Testis (tissue), 5 donors: ENCODE measurements at places on chromosomes 3 and 15. TPM values are rescaled to one million over a fixed set of nuclear protein-coding genes. Genes with fewer than 3 reads are reported as not detected.
A peak's percentile ranks its signal among the peaks of the same experiment; 100 is the strongest.

Gene RTP3
- polyA plus RNA-seq = 2.0 TPM

Gene LIPC
- polyA plus RNA-seq = 0.37 TPM

DNA sequence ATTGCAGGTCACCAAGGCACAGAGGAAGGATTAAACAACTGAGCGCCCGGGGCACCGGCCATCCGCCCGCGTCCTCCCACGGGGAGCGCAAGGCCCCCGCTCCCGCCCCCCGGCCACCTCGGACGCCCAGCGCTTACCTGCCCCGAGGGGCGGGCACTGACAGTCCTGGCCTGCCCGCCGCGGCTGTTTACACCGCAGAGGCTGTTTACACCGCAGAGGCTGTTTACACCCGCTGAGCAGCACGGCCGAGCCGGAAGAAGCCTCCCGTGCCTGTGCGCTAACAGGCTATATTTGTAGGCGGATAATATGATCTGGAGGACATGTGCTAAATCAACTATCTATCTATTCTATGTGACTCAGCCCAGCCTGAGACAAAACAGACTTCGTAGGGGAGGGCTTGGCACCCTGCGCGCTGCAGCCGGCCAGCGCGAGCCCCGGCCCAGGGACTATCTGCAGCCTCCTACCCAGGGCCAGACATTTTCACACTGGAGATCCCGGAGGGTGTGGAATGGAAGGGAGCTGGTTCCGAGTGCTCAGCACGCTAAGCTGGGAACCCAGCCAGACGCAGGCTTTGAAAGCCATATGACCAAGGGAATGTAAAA, at the start of gene LRRC2:
Gene LRRC2, minus strand, starts transcription at position 263 of the 602 bp plus-strand sequence. CDS start 14,711 bp downstream, outside the sequence.
- peak; percentile 26 for DNase-seq

DNA sequence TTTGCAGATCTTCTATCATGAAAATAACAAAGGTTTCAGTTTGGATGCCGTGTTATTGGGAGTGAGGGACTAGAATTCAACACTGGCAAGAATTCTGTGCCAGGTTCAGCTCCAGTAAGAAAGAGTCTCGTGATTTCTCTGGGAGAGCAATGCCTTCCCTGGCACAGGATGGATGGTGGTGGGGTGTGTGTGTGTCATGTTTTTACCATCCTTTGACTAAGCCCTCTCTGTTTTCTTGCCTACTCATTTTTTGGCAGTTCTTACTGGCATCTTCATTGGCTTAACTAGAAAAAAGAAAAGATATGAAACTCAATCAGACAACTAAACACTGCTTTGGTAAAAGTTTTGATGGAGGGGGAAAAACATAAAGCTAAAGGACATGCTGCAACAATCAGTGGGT, 86.6 kb downstream of the FMN1 start:
- DNase-seq = no peak

Gene KLHL40
- 3.2 TPM for polyA plus RNA-seq

DNA sequence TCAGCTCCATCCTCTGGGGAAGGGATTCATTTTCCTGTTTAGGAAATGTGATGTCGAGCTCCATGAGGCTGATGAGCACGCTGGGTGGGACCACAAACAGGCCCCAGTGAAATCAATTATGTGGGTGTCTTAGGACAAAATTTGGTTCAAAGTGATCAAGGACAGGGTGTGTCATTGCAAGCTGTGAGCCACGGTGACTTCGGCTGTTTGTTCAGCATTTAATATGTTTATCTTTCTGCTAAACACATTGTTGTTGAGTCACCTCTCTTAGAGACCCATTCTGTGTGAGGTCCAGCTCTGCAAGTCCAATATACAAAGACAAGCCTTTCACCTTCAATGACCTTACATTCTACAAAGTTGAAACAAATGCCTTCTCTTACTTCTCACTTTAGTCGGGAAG, 41.3 kb downstream of the SSR3 start:
- no peak for DNase-seq

- no peak for DNase-seq
Observed at GRCh38 chr3:4461468-4462090, 5.5 kb downstream of the SUMF1 start.

DNA sequence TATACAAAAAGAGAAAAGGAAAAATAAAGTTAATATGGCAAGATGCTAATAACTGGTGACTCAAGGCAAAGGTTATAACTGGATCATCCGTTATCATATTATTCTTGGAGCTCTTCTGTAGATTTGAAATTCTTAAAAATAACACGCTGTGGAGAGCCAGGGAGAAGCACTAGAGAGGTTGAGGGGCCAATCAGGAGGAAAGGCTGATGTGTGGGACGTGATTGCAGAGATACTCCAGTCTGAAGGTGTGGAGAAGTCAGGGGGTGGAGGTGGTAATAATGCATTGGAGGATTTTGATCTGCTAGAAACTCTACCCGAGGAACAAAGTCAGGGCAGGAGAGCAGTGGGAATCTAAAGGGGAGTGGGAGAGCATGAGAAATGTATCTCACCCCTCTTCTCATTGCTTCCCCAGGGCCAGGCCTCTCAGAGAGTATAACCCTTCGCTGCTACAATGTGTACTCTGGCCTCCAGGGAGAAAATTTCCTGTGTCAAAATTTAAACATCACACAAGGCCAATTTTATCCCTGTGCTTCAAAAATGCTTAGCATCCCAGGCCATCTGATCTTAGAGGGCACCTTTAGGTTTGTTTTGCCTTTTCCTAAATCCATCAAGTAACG, 211.5 kb upstream of the SEMA6D start:
- DNase-seq = no peak

GRCh38 chr3:23959135-23959900, 14.2 kb downstream of the NR1D2 start:
- no peak for DNase-seq

Gene AP3B2
- 22.9 TPM for polyA plus RNA-seq

DNA sequence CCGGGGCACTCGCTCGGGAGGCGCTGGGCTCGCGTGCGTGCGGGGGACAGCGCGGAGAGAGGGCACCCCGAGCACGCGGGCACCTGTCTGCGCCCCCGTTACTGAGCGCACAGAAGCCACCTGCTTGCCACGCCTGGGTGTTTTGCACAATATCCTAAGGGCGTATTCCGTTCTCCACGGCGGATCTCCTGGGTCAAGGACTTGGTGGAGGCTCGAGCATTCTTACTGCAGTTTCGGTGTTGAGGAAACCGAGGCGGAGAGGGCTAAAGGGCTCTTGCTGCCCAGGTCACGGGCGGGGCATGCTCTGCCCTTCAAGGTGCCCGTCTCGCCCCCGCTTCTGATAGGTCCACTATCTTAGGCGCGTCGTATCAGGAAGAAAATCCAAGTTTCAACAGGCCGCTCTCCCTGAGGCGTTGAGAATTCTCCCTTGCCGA, 526 bp downstream of the GPD1L start:
- peak; percentile 47 for DNase-seq
